Activated CD4-positive, CD25-positive, alpha-beta regulatory T cell treated with anti-CD3 and anti-CD28 coated beads, Interleukin-2, amount 50 U/mL, for 16 hours (primary cell): ENCODE measurements at places on chromosomes 4 and X.

- DNase-seq = no peak
Measured at GRCh38 chr4:186472948-186473347, 82.4 kb downstream of the MTNR1A start.

- DNase-seq = no peak
Measured at GRCh38 chrX:26286836-26287235, 70.9 kb downstream of the MAGEB5 start.

DNA sequence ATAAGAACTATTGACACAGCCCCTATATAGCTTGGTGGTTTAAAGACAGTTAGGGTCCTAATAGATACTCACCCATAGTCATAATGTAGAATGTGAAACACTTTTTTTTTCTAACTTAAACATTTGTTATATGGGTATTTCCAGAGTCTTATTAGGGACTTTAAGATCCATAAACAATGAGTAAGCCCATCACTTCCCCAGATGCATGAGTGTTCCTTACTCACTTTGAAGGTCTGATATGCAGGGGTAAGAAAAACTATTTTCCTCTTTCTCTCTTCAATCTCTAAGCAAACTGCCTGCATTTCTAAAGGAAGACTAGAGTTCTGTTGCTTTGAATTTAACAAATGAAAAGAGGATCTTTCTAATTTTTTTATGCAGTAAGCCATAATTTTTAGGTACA, 443.6 kb upstream of the PITX2 start:
- DNase-seq = no peak

- no peak for DNase-seq
Measured at GRCh38 chr4:56552273-56552672, 46.7 kb downstream of the ARL9 start.

GRCh38 chrX:24189490-24189889, 40.0 kb downstream of the ZFX start:
- no peak for DNase-seq

- no peak for DNase-seq
Measured at GRCh38 chrX:130118441-130119311, 8.4 kb upstream of the ELF4 start.

DNA sequence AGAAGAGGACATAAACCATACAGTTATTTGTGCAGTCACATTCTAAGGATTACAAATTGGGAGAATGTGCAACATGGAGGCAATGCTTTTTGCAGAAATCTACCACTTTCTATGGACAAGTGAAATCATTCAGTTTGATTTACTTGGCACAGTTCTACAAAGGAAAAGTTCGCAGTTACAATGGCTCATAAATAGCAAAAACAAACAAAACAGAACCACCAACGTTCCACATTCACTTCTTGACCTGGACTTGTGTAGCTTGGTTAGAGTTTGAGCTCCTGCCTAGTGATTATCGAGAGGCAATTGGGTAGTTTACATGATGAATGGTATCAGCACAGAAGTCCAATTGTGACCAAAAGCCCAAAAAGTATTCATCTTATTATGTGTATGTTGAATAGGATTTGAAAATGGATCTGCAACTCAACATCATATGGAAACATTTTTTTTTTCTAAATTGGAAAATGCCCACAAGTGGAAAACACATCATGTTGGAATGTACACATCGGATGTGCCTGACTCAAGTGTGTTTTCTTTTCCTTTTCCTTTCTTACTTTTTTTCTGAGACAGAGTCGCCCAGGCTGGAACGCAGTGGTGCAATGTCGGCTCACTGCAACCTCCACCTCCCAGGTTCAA, 123.8 kb downstream of the LUZP4 start:
- DNase-seq = no peak

- no peak for DNase-seq
Measured at GRCh38 chr4:121789455-121789854, 11.7 kb upstream of the EXOSC9 start.

- no peak for DNase-seq
Measured at GRCh38 chr4:3311489-3312171, 18.8 kb downstream of the RGS12 start.

DNA sequence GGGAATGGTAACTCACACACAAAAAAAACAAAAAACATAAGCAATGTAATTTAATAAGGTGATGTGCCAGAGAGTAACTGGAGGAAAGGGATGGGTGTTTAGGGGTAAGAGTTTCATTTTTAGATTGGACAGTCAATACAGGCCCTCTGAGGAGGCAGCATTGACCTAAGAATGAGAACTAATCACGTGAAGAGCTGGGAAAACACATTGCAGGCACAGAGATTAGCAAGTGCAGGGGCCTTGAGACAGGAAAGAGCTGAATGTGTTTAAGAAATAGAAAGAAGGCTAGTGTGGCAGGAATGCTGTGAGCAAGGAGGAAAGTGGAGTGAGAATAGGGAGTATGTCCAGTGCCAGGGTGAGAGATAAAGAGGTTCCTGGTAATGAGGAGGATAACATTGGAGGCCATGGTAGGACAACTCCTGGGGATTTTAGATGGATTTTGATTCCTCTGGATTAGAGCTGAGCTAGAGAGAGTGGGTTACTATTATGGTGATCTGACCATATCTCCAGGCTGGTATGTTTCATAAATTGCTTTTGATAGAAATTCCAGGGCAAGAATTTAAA, 17.6 kb downstream of the PDLIM5 start:
- no peak for DNase-seq

- DNase-seq = no peak
Measured at GRCh38 chrX:1034717-1035116, 177.7 kb downstream of the CRLF2 start.

GRCh38 chrX:100405424-100405823, 4.6 kb downstream of the PCDH19 start:
- DNase-seq = no peak

DNA sequence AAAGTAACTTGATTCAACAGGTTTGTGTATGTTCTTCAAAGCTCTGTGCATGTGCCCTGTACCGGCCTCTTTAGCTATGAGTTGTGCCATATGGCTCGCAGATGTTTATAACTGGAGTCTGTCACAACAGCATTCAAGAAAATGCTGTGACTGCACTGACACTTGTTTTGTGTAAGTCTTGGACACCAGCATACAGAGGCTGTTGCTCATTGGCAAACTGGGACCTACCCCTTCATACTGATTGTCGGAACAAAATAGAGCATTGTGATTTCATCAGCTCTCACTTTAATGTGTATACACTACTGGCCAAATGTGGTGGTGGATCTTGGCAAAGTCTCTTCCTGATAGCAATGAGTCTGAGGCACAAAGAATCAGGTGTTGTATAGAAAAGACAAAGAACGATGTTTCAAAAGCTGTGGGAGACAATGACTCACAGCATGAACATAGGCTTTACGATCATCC, 133.9 kb downstream of the EGF start:
- DNase-seq = no peak

GRCh38 chr4:54320826-54321685, 92.0 kb downstream of the PDGFRA start:
- no peak for DNase-seq

DNA sequence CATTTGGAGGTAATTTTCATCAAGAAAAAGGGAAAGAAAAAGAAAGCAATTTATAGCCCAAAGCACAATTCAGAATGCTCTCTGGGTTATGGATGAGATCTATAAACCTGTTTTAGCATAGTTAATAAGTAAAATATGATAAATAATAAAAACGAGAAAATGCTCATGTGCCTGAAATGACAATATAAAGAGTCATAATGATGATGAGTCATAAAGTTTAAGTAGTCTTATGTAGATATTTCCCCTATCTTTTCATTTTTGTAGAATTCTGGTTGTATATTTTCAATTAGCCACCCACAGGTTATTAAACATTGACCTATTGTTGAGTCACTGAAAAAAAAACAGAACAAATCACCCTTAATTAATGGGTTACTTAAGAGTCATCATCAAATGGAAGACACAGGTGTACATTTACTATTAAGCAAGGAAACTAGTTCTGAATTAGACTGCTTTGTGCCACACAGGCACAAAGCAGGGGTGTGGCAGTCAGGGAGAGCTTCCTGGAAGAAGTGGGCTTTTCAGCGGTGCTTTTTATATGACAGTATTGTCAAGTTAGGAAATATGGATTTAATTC, 29.3 kb downstream of the BEND4 start:
- DNase-seq = no peak

DNA sequence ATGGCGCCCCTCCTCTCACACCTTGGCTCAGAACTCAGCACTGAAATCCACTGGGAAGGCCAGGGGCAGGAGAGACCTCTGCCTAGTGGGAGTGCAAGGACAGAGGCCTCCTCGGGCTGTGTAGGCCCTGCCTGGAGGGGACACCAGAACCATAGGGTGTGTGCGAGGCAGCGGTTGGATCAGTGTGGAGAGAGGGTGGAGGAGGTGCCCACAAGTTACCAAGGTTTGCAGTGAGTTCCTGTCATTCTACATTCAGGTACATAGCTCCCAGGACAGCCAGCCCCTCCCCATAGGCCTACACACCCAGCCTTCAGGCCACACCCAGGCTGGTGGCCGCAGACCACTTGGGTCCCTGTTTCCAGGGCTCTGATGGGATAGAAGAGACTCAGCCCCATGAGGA, 19.2 kb upstream of the SPON2 start:
- no peak for DNase-seq

DNA sequence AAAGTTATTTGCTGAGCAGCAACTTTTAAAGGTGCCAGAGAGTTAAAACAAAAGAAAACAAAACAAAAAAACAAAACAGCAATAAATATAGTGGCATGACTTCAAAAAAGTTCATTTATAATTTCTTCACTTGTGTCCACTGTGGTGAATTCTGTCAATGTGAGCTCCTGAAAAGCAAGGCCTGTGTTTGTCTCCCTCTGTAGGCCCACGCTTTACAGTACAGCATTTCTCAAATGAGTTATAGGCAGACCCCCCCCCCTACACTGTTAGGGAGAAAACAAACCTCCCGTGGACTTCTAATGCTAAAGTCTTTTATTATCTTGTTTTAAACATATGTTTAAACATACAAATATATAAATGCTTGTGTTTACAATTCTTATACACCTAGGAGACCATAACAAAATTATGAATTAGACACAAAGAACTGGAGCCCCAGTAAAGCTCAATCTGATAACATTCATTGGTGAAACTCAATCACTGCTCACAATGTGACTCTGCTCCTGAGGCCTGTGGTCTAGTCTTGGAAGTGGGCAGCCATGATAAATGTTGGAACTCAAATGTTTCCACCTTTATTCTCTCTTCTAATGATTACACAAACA, 47.0 kb upstream of the SCOC start:
- DNase-seq = no peak

DNA sequence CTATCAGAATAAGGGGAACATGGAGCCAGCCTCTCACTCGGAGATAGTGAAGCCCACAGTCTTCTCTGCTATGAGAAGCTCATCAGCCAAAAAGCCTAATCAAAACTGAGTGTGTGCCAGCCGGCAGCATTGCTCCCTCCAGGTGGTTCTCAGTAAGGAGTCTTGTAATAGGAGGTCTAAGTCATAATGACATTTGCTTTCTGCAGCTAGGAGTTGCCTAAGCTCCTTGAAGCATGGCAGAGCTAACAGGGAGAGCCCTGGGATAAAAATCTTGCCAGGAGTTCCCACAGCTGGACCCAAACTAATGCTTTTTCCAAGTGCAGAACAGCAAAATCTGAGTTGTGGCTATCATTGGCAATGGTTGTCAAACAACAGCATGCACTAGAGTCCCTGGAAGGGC, 245.2 kb downstream of the SPATA18 start:
- no peak for DNase-seq

GRCh38 chr4:177511611-177512010, 69.4 kb upstream of the AGA start:
- no peak for DNase-seq

DNA sequence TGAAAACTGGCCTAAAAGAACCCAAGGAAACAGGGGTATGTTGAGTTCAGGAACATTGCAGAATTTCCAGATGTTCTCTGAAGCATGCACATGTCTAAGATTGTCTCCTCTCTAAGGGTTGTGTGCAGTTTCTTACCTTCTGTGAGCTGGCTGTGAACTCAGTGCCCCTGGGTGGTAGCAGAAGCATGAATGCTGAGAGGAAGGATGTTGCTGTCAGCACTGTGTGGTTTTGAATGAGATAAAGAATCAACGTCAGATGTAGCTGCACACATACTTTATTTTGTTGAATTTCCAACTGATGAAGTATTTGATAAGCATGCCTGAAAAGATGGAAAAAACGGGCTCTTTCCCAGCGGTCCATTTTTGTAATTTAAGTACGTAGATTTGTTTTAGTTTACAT, 23.8 kb upstream of the CD38 start:
- DNase-seq = no peak

- DNase-seq = no peak
Measured at GRCh38 chr4:68368691-68369131, 18.8 kb upstream of the YTHDC1 start.

- no peak for DNase-seq
Measured at GRCh38 chr4:118758293-118758692, 73.1 kb downstream of the METTL14 start.

GRCh38 chrX:100417681-100418080, 7.6 kb upstream of the PCDH19 start:
- no peak for DNase-seq

- no peak for DNase-seq
Measured at GRCh38 chrX:26778320-26778888, 562.4 kb downstream of the MAGEB5 start.

GRCh38 chrX:107029752-107030151, 29.7 kb upstream of the MORC4 start:
- DNase-seq = no peak

GRCh38 chr4:152935143-152935542, 980 bp upstream of the FHDC1 start:
- DNase-seq = no peak

GRCh38 chrX:96774116-96774515, 89.5 kb downstream of the DIAPH2 start:
- DNase-seq = no peak

GRCh38 chrX:7828594-7828993, 14.4 kb upstream of the VCX start:
- DNase-seq = no peak

GRCh38 chr4:118344801-118345200, 8.0 kb downstream of the PRSS12 start:
- DNase-seq = no peak

GRCh38 chrX:154813801-154814200, 8.5 kb upstream of the MPP1 start:
- DNase-seq = no peak

DNA sequence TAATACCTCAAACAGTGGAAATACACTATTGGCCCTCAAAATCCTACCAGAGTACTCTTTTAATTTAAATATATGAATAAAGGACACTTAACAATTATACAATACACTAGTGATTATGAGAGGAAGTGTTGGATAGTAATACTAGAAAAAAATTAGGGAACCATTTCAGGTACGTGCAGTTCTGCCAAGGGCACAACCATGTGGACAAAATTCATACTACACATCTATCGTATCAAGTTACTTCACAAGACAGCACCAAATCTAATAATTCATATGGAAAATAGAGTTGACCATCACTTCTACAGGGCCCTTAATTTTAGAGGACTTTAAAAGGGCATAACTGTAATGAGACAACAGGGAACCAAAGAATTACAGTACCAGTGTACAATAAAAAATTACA, 69.2 kb upstream of the ZCCHC13 start:
- DNase-seq = no peak
